ENCODE measurements at places on chromosomes 11 and 22.

GRCh38 chr22:30416403-30416802 lies 9.2 kb upstream of the MTFP1 start:
- DNase-seq: no peak

- DNase-seq: no peak
These were observed 454 bp upstream of the OTUB1 start for GRCh38 chr11:63985812-63986155.

DNA sequence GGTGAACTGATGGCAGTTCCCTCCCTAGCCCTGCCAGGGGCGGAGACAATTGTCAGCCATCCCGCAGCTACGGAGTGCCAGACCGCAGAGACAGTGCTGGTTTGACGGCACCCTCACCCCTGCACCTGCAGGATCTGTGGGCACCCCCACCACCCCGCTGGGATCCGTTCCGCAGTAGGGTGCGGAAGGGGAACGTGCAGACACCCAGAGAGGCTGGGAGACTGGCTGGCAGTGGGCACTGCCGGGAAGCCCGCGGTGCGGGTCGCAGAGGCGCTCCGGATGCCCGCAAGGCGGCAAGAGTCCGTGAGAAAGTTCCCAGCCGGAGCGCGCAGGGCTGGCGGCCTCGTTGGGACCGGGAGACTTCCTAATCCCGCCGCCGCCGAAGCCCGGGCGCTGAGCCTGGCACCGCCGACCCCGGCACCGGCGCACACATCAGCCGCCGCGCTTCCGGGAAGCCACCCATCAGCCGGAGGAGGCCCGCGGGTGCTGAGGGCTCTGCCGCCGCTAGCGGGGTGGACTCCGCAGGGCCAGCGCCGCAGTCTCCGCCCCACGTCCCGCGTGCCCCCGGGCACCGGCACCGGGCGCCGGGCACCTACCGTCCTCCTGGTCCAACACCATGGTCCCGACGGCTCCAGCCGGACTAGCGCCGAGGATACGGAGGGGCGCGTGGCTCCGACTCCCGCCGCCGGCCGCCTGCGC lies 4.3 kb upstream of the LMO1 start:
- DNase-seq: no peak

DNA sequence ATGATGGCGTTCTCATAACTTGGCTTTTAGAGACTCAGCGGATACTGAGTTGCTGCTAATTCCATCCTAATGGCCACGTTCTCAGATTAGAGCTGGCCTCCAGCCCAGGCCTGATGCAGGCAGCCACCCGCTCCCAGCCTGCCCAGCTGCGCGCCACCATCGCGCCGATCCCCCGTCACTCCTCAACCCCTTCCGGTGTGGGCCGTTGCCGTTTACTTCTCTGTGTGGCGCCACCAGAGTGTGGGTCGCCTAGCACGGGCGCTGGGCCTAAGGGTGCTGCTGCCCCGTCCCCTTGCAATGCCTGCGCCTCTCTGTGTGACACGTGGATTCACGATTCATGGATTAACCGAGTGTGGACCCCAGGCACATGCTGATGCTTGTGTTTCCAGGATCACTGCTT lies 1116.0 kb downstream of the BRD1 start:
- no peak for DNase-seq

GRCh38 chr11:67371189-67371910 lies 2.0 kb downstream of the CLCF1 start:
- no peak for DNase-seq

DNA sequence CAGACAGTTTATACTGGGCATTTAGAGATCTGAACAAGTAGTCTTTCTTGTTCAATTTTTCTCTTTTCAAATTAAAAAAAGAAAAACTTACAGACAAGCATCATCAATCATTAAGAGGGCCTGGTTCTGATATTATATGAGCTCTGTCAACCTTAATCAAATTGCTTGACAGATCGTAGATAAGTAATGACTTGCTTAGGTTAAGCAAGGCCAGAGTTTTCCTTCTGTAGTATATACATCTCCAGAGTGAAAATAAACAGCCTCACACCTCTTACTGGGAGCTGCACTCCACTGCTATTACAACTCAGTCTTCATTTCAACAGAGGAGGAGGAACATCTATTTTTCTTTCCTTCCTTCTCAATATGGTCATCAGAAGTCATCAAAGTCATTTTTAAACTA lies 13.5 kb downstream of the CDON start:
- DNase-seq: no peak

DNA sequence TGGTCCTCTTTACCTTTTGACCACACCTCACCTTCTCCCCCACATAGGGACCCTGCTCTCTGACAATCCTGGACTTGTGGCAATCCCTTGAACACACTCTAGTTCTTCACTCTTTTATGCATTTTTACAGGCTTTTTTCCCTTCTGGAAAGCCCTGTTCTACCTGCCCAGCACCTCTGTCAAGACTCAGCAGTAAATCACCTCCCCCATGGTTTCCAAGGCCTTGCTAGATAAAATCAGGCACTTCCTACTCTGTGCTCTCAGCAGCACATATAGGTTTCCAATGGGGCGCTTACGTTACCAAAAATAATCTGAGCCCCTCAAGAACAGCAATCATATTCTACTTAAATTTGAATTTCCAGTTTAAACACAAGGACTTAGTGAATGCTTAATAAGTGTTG lies 53.9 kb downstream of the ETS1 start:
- DNase-seq: no peak

DNA sequence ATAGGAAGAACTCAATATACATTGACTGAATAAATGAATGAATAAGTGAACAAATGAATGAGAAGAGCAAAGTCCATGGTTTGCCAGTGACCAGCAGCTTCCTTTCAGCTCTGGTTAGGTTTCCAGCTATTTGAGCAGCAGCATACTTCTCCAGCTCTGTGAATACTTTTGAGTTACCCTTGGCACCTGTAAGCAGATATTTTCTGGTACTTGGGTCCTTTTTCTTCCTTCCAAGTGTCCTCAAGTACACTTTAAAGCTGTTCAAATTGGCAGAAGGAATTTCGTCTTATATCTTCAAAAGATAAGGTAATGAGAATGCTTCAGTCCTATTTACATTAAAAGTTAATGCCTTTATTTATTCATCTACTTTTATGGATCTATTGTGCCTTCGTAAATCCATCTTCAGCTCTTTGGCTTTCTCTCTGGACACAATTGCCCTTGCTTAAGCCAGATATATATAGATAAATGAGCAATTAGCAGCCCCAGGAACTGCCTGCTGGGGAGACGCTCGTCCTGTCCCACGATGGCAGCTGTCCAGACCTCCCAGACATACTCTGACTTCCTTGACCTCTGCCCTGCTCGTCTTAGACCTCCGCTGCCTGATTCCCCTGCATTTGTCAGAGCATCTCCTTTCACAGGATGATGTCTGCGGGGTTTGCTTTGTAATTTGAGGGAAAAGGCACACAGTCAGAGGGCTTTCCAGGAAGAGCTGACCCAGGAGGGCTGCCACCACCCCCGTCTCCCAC lies 926.3 kb downstream of the OPCML start:
- no peak for DNase-seq

DNA sequence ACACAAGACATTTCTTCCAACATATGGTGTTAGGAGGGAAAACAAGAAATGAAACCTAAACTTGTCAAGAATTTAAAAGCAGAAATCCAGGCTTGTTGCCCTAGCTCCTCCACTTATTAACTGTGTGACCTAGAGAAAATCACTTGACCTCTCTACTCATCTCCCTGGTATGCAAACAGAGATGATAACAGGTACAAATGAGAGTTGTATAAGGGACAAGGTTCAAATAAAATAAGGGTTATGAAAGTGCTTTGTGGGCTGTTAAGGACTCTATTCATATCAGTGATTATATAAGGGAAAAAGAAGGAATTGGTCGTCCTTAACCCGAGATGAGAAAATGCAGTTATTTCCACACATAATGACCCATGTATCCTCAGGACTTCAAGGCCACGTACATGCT lies 372.7 kb upstream of the TENM4 start:
- no peak for DNase-seq

DNA sequence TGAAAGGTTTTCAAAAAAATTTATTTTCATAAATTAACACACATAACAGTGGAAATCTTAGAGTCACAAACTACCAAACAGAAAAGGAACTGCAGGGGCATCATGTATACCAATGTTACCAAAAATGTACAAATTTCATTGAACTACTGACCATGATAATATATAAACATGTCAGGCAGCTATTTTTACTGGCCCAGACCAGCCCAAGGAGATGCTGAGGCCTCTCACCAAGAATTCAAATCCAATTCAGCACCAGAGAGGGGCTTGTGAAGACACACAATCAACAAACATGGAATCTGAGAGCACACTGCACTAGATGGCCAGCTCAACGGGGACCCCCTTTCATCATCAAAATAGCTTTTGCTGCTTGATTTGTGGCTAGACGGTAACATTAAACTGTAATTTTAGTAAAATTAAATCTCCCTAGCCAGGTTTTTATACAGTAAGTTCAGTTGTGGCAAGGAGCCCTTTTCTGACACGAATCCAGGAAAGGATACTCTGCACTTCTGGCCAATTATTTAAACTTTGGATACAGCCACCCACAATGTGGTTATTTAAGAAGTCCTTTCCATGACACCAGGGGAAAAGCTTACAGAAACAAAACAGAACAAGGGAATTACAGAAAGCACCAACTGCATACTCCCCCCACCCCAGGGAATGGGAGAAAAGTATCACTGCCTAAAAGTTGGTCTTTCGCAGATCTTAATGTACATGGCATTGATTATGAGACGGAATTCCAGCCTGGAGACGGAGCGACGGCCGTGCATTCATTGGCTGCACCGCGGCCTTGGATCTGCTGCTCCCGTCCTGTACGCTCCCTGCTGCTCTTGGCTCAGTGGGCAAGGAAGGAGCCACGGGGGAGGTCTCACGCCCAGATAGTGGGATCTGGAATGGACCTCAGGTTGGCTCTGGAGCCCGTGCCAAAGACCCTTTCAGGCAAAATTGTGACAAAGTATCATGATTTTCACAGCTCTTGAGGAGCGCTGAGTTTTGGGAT lies 19.6 kb upstream of the PISD start:
- no peak for DNase-seq

DNA sequence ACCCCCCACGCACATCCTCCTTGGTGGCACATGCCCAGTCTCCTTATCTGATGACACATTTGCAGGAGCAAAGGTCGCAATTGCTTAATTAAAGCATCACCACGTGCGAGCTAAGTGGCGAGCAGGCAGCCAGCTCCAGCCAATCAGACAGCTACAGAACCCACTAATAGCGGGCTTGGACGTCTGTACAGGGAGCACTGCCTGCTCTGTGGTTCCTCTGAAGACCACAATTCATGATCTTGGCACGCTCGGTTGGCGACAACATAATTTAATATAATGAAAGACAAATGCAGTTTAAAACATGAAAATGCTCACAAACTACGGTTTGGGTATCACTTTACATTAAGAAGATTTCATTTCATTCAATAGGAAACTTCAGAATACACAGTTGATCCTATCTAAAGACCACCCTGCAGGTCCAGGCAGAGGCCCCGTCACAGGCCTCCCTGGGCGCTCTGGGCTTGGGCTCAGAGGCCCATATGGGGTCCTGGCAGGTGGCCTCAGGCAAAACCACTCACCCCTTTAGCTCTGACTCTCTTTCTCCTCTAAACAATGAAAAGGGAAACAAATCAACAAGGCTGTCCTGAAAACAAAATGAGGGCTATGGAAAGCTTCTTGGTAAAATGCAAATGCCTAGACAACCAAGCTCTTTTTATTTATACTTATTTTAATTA lies 10.4 kb downstream of the PACSIN2 start:
- DNase-seq: no peak

DNA sequence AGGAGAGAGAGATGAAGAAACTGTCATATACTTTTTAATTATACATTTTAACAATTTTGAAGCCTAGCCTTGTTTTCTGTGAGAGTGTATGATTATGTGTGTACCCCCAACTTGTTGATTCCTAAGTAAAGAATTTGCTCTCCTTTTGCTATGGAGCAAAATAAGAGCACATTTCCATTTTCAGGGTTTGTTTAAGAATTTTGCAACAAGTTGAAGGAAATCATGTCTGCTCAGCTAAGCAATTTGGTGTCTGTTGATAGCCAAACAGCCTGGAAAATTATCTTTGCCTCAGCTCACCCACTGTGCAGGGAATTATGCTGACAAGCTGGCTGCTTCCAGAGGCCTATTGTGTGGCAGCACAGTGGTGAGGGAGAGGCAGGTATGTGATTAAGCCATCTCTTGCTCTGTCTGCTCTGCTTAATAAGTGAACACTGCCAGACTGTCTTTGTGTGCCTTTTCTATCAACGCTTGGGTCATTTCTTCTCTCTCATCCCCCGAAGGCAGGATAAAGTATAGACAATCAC lies 135.1 kb upstream of the TTC12 start:
- no peak for DNase-seq

- no peak for DNase-seq
These were observed 31.0 kb downstream of the CECR2 start for GRCh38 chr22:17400305-17400704.

- DNase-seq: no peak
These were observed 382.1 kb downstream of the MN1 start for GRCh38 chr22:27419473-27419872.

DNA sequence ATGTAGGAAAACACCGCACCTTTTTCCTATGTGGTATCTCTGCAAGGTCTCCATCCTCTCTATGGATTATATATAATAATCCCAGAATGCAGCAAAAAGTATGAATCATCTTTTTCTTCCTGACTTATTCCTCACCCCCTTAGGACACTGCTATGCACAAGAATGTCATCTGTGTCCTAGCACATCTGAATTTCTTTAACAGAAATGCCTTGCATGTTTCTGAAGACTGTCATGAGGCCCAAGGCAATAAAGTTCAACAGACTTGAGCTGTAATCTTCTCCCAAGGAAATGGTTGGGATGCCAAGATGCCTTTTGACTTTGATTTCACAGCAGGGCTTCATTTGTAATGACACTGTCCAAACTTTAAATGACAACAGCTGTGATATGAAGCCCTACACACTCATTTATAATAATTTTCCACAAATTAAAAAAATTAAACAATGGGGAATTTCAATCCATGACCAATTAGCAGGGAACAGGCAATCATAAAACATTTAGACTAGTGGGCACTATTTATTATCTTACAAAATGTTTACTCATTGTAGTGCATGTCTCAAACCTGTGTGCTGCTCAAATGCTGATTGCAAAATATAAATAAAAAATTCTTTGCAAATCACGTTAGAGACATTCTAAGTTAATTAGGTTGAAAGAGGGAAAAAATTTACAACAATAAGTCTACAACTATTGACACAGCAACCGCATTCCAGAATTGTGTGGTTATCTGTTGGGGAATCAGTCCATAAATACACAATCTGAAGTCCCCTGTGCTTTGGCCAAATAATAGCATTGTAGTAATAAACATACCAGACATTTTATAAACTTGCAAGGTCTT lies 242.3 kb downstream of the SWAP70 start:
- DNase-seq: peak; percentile 23

- no peak for DNase-seq
These were observed 2.2 kb downstream of the ZNF143 start for GRCh38 chr11:9462806-9463537.

DNA sequence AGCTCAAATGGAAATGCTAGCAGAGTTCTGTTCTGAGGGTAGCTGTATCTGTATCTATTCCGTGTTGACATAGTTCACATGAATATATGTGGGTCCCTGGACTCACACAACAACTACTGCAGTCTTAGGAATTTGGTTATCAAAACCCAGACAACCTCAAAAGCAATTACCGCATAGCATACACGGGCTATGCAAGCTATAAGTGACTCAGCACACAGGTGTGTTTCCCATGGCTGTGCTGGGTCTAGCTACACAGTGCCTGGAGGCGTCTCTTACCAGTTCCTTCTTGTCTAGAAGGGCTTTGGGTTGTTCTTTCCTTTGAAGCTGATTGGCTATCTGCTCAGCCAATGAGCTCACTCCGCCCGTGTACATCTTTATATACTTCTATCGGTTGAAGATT lies 98.2 kb upstream of the BID start:
- no peak for DNase-seq
